ENCODE measurements at places on chromosomes 7 and 10.

DNA sequence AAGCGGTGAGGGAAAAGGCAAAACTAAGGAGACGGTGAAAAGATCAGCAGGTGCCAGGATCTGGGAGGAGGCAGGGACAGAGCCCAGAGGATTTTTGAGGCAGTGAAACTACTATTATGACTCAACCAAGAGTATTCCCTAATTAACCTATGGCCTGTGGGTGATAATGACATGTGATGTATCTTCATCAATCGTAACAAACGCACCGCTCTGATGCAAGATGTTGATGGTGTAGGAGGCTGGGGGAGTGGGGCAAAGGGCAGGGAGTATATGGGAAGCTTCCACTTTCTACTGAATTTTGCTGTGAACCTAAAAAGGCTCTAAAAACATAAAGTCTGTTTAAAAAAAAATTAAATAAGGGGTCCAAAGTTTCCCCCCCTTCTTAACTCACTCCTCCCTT lies 25.5 kb upstream of the EZH2 start:
- no peak for DNase-seq

- DNase-seq, result no peak
These were observed 42.2 kb upstream of the PFKP start for GRCh38 chr10:3025026-3025683.

DNA sequence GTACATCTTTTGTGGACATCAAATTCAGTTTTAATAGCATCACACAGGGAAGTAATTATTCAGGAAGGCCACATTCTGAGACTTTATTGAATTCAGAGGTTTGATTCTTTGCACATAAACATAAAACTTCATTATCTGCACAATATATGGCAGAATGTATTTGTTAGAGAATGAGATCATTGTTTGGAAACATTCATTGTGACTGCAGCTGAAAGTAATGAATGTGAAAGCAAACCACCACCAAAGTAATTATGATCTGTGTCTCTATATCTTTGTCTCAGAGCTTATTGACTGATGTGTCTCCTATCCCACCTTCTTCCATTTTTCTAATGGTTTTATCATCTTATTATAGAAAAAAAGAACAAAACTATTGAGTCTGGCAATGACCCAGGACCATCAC lies 340.9 kb upstream of the PCDH15 start:
- no peak for DNase-seq

GRCh38 chr7:151311294-151311864 lies 30.2 kb upstream of the NUB1 start:
- no peak for DNase-seq

GRCh38 chr10:116715341-116715740 lies 27.0 kb downstream of the HSPA12A start:
- DNase-seq, result no peak

- no peak for DNase-seq
These were observed 91.6 kb downstream of the MICALL2 start for GRCh38 chr7:1367501-1368183.

GRCh38 chr10:131983780-131984179 lies 2.1 kb upstream of the BNIP3 start:
- peak; percentile 75 for DNase-seq

- DNase-seq, result peak; percentile 38
These were observed 151.3 kb upstream of the FZD1 start for GRCh38 chr7:91112902-91113341.

GRCh38 chr10:12097791-12098190 lies 29.0 kb downstream of the DHTKD1 start:
- DNase-seq, result no peak

- DNase-seq, result no peak
These were observed 42.5 kb downstream of the ASZ1 start for GRCh38 chr7:117384688-117385362.

GRCh38 chr7:44727158-44727936 lies 21.3 kb upstream of the ZMIZ2 start:
- DNase-seq, result no peak

DNA sequence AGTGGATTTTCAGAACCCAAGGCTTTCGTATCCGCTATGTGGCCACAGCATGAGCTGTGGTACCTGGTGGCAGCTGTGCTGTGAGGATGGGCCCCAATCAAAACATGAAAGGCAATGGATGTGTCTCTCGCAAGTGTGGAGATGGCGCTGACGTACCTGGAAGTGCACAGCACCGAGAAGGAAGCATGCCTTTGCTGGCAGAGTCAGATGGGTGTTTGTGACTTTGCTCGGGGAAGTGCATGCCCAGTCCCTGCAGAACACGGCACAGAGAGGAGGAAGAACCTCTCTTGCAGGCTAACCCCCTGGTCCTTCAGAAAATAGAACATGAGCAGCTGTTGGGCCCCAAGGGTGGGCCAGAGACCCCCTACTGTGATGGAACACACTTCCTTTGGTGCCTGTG lies 654.1 kb upstream of the ZWINT start:
- no peak for DNase-seq

- no peak for DNase-seq
These were observed 28.5 kb downstream of the ARL5B start for GRCh38 chr10:18687706-18688105.

GRCh38 chr10:84194424-84195043 lies at the start of gene CDHR1:
Gene CDHR1, plus strand, starts transcription at chr10:84194537. Its CDS starts 224 bp downstream, at chr10:84194761.
- DNase-seq, result no peak

DNA sequence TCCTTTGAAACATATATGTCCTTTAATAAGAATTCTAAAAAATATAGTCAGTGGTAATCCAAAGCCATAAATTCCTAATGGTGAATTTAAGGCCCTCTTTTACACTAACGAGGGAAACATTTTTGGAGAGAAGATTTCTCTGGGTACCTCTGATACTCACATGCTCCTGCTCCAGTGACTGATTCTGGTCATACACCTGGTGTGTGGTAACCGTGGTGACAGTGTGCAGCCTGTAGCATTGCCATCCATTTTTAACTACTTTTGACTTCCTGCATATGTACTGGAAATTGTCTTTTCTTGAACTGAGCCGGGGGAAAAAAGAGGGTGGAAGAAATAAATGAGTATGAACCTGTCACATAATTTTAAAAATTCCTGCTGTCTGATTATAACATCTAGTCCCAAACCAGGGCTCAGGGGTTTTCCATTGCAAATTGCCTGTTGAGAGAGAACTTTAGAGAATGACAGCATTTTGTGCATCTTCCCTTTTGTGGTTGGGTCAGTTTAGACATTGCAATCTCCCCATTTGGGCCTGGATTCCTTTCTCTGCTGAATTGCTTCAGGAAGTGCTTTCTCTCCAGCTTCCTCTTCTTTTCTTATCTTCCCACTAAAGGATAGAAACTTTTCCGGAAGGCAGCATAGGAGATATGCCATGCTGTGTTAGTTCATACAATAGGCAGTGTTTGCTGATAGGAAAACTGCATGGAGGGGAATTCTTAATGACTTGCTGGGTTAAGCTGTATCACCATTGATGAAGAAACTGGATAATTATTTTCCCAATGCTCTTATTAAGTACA lies 125.5 kb downstream of the GRM3 start:
- DNase-seq, result no peak

DNA sequence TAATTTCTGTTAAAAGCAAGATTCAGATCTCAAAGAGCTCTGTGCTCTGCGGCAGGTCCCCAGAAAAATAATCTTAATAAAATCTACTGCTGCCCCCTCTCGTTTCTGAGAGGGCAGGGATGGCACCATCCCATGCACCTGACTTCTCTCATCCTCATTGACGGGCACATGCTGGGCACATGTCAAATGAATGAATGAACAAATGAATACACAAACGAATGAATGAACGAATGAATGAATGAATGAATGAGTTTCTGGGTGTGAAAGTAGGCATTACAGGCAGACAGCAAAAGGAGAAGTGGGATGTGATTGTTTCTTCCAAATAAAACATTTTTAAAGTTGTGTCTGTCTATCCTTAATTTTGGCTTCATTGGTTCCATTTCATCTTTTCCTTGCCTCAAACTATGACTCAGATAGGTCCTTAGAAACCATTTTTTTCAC lies 398.1 kb upstream of the PRKCQ start:
- DNase-seq, result no peak

- DNase-seq, result no peak
These were observed 7.9 kb upstream of the PITRM1 start for GRCh38 chr10:3180355-3181025.

GRCh38 chr10:3946234-3947229 lies 161.5 kb upstream of the KLF6 start:
- DNase-seq, result no peak

- no peak for DNase-seq
These were observed 12.7 kb downstream of the HHEX start for GRCh38 chr10:92702301-92702916.

DNA sequence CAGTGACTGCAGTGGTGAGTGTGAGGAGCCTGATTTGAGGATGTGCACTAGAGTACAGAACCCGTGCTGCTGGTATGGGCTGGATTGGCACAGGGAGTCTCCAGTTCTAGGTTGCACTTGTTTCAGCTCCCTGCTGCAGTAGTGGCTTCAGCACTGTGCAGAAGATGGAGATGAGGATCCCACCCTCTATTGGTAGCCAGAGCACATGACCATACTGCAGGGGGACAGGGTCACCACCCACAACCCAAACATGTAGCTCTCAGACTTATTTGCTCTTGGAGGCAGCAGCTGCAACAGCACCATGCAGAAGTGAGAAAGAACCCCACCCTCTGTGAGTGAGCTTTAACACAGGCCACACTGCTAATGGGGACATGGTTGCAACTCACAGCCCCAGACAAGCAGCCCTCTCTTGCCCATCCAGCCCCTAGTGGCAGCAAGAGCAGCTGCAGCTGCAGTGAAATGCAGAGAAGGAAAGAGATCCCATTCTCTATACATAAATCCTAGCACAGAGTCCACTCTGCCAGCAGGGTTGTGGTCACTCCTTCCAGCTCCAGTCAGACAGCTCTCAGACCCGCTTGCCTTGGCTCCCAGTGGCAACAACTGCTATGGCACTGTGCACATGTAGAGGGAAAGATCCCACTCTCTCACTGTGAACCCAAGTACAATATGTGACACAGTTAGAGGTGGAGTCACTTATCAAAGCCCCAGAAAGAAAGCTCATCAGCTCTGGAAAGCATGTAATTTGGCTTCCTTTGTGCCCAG lies 51.4 kb upstream of the SCIN start:
- no peak for DNase-seq

DNA sequence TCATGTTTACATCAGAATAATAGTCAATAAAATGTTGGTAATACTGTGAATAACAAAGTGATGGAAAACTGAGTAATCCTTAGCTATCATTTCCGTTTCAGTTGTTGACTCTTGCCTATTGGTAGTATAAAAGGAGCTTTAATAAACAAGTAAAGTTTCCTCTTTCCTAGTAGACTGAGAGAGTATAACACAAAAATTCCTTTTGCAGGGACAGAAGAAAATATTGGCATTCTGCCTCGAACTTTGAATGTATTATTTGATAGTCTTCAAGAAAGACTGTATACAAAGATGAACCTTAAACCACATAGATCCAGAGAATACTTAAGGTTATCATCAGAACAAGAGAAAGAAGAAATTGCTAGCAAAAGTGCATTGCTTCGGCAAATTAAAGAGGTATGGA lies 9.4 kb downstream of the KIF20B start:
- DNase-seq, result no peak

GRCh38 chr7:130149281-130150139 lies 55.7 kb downstream of the TMEM209 start:
- DNase-seq, result no peak

DNA sequence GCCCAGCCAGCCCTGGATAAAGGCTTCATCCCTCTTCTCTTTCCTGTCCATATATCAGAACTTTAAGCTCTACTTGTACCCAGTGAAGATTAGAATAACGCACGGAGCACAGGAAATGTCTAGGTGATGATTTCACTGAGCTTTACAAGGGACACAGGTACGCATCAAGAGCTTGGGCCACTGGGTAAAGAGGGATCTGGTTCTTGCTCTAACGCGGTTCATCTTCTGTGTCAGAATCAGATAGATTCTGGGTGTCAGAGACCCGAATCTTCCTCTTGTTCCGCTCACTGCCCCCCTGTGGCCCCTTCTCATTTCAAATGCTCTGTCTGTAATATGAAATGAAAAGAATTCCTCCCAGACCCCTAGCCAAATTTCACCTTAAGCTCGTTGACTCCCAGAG lies 24.7 kb downstream of the IL2RA start:
- no peak for DNase-seq

DNA sequence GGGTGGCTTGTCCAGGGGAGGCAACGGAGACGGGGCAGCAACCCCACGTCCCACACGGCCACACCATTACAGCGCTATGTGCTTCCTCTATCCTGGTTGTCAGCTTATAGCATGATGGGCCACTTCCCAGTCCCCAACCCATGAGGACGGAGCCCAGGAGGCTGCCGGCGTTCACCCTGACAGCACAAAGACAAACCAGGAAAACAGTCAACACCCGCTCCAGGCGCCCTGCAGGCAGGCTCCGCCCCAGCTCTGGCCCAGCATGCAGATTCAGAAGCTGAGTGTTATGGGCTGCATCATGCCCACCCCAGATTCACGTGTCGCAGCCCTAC lies 14.8 kb downstream of the WDR86 start:
- DNase-seq, result no peak

DNA sequence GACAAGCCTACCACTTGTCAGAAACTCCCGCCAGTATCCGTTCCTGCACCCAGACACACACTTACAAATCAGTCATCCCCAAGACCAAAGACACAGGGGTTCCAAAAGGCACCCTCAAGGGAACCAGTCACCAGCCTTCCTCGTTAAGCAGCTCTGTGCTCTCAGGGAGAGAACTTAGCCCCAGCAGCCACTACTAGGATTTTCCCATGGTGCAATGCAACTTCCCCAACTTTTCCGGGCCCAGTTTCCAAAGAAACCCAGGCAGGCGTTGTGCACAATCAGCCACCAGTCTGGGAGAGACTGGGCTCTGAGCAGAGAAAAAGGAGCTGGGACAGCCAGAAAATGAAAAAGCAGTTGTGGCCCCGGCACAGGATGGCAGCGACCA lies 1.2 kb downstream of the DLG5 start:
- DNase-seq, result no peak

DNA sequence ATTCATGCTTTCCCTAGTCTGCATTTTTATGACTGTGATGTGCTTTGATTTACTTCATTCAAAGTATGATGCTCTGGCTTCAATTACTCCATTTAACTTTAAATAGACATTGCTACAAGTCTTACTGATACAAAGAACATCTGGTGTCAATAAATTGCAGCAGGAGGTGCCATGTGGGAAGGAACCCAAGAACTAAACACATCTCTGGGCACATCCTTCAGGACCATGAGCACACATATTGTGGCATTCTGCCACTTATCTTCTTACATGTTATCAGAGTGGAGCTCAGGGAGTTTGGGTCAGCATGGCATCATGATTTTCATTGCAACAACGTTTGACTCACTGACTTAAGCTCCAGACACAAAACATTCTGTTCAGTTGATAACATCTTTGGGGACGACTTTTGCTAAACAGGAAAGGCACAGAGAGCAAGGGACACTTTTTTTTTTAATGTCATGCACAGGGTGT lies 227.0 kb downstream of the DKK1 start:
- DNase-seq, result peak; percentile 68

- no peak for DNase-seq
These were observed 3.7 kb upstream of the TCTN3 start for GRCh38 chr10:95697429-95697828.

GRCh38 chr10:70913191-70913892 lies 25.0 kb upstream of the PCBD1 start:
- no peak for DNase-seq
